SK-N-DZ (cell line): ENCODE measurements at places on chromosomes 16 and 17.

GRCh38 chr16:4859900-4860255, 12.6 kb downstream of the UBN1 start:
- DNase-seq, result no peak

DNA sequence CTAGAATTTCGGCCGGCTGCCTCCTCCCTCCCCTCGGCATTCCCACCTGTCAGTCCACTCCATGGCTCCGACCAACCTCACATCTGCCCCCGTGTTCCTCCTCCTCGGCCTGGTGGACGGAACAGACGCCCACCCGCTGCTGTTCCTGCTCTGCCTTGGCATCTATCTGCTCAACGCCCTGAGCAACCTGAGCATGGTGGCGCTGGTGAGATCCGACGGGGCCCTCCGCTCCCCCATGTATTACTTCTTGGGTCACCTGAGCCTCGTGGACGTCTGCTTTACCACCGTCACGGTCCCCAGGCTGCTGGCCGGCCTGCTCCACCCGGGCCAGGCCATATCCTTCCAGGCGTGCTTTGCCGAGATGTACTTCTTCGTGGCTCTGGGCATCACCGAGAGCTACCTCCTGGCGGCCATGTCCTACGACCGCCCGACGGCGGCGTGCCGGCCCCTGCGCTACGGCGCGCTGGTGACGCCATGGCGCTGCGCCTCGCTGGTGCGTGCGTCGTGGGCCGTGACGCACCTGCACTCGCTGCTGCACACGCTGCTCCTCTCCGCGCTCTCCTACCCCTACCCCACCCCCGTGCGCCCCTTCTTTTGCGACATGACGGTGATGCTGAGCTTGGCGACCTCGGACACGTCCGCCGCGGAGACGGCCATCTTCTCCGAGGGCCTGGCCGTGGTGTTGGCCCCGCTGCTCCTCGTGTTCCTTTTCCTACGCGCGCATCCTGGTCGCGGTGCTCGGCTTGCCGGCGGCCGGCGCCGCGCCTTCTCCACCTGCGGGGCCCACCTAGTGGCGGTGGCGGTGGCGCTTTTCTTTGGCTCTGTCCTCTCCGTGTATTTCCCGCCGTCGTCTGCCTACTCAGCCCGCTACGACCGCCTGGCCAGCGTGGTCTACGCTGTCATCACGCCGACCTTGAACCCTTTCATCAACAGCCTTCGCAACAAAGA, at the start of gene OR3A2:
TSS of gene OR3A2 (minus strand) at position 440 of the 948 bp plus-strand sequence.
- DNase-seq, result no peak

GRCh38 chr17:81852237-81852636, 8.1 kb downstream of the P4HB start:
- no peak for DNase-seq

DNA sequence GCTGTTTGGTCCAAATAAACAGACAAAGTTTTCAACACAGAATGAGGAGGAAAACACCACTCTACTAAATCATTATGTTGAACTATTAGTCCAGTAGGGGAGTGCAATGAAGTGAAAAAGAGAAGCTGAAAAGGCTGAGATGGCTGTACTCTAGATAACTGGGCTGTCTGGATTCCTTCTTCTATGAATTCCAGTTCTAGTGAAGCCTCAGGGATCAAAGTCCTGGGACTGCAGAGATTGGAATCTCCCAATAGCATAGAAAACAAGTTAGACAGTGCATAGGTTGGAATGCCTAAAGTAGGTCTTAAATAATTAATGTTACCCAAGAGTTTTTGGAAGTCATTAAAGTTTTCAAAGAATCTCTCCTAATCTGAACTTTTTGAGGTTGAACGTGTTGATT, 59.9 kb downstream of the LGALS9 start:
- no peak for DNase-seq

- no peak for DNase-seq
Observed at GRCh38 chr16:21647562-21648164, 4.7 kb downstream of the IGSF6 start.

DNA sequence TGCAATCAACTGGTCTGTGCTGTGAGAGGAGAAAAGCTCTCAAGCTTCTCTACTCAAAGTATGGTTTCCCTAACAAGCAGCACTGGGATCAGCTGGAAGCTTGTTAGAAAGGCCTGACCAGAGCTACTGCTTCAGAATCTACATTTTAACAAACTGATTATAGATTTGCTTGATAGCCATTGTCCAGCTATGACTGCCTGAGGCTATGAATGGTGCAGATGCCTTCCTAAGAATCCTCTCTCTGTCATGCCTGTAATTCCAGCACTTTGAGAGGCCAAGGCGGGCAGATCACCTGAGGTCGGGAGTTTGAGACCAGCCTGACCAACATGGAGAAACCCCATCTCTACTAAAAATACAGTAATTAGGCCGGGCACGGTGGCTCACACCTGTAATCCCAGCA, 28.6 kb downstream of the PKD1L3 start:
- DNase-seq, result no peak

DNA sequence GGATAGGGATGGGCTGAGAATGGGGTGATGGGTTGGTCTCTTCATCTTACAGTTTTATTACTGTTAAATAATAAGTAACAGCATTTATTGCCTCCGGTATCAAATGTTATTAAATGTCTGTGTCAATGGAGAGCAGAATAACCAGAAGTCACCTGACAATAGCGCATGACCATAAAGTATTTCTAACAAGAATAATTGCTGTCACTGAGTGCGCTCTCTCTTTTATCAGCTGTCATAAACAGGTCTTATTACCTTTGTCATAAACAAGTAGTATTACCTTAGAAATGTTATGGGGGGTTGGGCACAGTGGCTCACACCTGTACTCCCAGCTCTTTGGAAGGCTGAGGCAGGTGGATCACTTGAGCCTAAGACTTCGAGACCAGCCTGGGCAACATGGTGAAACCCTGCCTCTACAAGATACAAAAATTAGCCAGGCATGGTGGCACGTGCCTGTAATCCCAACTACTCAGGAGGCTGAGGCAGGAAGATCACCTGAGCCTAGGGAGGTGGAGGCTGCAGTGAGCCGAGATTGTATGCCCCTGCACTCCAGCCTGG, 120.6 kb downstream of the MAP2K6 start:
- DNase-seq, result no peak

GRCh38 chr17:78166416-78166815, 2.0 kb upstream of the SYNGR2 start:
- no peak for DNase-seq

GRCh38 chr17:78613416-78613815, 36.2 kb upstream of the DNAH17 start:
- DNase-seq, result no peak

- peak; percentile 35 for DNase-seq
Observed at GRCh38 chr16:914440-914839, 56.3 kb downstream of the LMF1 start.

- no peak for DNase-seq
Observed at GRCh38 chr16:89723279-89724250, 2.2 kb downstream of the ZNF276 start.

GRCh38 chr17:82031885-82032627, 578 bp downstream of the RAC3 start:
- no peak for DNase-seq

DNA sequence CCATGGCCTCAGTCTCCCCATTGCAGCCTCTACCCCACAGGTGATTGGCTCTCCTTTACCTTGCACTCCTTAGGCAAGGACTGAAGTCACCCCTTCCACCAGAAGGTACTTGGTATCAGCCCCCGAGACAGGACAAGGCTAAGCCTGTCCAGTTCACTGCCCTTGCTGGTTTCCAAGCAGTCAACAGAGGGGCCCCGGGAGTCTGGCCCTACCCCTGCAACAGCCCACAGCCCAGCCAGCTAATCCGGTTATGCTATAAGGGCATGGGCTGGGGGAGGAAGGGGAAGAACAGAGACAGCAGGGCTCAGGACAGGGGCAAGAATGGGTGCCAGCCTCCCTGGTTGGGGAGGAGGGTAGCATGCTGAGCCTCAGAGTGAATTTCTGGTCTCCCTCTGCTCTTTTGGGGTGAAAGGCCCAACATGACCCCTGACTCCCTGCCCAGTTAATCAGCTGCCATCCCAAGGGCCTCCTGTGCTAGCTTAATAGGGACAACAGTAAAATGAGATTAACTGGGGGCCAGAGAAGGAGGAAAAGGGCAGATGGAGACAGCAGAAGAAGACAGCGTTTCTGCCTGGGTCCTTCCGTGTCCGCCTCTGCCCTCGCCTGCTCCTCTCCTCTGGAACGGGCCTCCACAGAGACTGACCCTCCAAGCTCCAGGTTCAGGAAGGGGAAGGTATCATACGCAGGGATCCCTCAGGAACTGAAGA, 10.7 kb downstream of the DLG4 start:
- DNase-seq, result peak; percentile 67

GRCh38 chr17:69452664-69453260, 38.3 kb downstream of the MAP2K6 start:
- DNase-seq, result peak; percentile 69

- DNase-seq, result no peak
Observed at GRCh38 chr17:57016764-57017116, 38.8 kb downstream of the SCPEP1 start.

DNA sequence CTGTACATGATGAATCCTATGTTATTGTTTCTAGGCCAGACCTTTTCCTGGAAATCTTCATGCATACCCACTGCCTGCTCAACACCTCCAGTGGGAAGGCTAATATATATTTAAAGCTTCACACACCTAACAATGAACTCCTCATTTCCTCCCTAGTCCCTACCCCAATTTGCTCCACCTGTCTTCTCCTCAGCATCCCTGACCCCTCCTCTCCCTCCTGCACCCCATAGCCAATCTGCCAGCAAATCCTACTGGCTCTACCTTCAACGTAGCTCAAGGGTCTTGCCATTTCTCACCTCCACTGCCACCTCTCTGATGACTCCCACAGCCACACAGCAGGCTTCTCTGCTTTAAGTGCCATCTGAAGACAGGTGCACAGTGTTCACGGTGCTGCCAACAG, 215.6 kb upstream of the WSB1 start:
- DNase-seq, result no peak

- DNase-seq, result no peak
Observed at GRCh38 chr17:11871773-11872172, 125.5 kb downstream of the ZNF18 start.

GRCh38 chr17:65936013-65936412, 255.9 kb downstream of the CEP112 start:
- DNase-seq, result no peak

DNA sequence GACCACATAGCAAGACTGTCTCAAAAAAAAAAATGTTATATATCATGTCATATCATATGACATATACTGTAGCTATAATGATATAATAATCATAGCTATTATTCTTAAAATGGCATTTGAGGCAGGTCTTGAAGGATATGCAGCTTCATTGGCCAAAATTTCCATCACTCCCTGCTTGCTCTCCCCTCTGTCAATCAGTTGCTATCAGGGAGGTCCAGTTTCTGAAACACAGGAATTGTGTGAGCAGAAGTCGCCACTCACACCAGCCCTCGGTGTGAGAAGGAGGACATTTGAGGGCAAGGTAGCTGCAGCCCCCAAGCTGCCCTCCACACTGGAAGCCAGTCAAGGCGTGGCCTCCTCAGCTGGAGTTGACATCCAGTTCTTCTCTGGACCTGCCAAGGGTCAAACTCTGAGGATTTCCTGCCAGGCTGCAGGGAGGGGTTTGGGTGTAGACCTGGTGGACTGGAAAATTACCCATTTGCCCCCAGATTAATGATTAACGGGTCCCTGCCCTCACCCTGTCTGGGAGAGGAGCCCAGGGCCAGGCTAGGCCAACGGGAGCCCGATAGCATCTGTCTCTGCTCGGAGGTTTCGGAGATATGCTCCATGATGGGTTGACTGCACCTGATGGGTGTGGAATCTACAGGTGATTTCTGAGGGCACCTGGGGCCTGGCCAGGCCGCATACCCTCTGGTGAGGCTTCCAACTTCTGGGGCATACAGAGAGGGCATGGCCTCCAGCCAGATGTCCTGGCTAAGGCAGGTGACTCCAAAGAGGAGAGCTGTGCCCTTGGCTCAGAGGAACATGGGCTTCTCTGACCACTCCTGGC, 18.8 kb downstream of the WNT9B start:
- no peak for DNase-seq

GRCh38 chr17:64406321-64407200, 15.9 kb upstream of the PECAM1 start:
- DNase-seq, result no peak

DNA sequence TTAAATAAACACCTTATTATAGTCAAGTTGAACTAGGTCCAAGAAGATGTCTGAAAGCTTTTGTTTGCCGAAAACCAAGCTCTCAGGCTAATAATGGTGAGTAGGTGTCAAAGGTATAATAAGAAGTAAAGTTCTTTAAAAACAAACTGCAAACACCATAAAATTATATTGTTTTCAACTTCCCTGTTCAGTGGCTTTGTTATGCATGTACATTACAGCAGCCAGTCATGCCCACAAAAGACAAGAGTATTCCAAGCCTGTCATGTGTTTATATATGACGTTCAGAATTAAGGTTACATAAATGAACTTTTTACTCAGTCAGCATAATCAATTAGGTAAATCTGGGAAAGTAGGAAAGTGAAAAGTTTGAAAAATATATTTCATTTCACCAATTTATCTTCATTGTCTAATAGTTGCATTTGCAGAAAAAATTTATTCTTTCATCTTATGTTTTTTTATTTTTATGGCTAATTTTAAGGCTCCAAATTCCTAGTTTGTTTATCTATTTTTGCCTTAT, 928.7 kb upstream of the SOX9 start:
- DNase-seq, result no peak

DNA sequence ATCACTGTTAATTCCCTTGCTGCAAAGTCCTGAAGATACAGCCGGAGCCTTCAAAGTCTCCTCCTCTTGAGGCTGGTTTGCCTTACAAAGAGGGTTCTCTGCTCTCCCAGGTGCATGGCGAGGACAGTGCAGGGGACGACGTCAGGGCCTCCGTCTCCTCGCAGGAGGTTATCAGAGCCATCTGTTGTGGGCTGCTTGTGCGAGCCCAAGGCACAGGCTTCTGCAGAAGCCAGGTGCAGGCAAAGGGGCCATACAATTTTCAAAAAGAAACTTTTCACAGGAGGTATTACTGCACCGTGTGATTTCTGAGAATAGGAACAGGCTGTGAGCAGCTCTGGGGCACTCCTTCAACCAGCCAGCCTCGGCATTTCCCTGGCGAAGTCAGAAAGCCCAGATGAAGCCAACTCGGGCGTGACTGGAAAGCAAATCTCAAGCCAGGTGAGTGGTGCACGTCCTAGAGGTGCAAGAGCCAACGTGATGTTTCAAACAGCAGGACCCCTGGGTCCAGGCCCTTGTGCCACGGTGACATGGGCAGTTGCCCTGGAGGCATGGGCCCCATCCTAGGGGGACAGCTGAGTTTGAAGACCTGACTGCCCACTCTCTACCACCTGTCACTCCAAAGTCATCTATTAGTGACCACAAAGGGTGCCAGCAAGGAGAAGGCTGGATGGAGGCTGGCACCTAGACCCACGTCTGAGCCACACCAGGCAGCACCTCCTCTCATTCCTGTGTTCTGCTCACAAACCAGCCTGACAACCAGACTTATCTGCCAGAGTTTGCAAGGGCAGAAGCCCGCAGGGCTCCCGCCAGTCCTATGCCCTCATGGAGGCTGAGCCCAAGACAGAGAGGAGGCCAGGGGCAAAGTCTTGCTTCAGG, 68.6 kb downstream of the SMPD3 start:
- DNase-seq, result peak; percentile 58

GRCh38 chr16:49434733-49435132, 61.1 kb downstream of the C16orf78 start:
- DNase-seq, result no peak
